ENCODE measurements at places on chromosomes 16 and 17. TPM values are rescaled to one million over a fixed set of nuclear protein-coding genes. Genes with fewer than 3 reads are reported as not detected.

AOC3 gene
- total RNA-seq: 2.1 TPM

SEC14L5 gene
- 3.2 TPM for total RNA-seq

- DNase-seq: no peak
- H3K36me3 ChIP-seq: no peaks in the 10 kb centered on the region
- peaks cover 5% of the 10 kb centered on the region for H3K4me1 ChIP-seq
- H3K27me3 ChIP-seq: no peaks in the 10 kb centered on the region
- no peak overlapping the region for H3K27ac ChIP-seq
- H3K4me3 ChIP-seq: no peak overlapping the region
Observed at GRCh38 chr16:85420501-85421337, 192.4 kb upstream of the GSE1 start.

DNA sequence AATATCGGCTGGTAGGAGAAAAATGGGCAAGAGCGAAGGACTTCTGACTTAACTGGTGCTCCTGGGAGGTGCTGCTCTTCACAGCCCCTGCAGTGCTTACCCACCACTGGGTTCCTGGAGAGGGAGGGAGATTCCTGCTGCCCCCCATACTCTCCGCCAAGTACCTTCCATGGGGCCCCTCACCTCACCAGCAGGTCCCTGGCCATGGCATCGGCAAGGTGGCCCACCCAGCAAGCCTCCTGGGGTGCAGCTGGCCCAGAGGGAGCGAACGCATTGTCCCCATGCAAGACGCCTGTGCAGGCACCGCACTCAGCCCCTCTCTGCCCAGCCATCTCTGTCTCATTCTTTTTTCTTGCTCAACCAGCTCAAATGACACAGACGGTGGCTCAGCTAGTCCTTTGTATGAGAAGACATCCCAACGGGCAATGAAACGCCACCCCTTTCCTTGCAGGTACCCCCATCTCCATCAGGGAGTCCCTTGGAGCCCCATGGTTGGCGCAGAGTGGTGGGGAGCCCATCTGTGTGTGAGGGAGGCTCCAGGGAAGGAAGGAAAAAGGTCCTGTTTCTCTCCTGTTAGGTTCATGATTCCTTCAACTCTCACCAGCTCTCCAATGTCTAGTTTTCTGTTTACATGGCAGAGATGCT, 9.6 kb upstream of the ALDH3A1 start:
- H3K4me1 ChIP-seq: no peaks in the 10 kb centered on the region
- no peaks in the 10 kb centered on the region for H3K36me3 ChIP-seq
- H3K27me3 ChIP-seq: no peaks in the 10 kb centered on the region
- H3K27ac ChIP-seq: no peak overlapping the region
- H3K4me3 ChIP-seq: no peak overlapping the region

DNA sequence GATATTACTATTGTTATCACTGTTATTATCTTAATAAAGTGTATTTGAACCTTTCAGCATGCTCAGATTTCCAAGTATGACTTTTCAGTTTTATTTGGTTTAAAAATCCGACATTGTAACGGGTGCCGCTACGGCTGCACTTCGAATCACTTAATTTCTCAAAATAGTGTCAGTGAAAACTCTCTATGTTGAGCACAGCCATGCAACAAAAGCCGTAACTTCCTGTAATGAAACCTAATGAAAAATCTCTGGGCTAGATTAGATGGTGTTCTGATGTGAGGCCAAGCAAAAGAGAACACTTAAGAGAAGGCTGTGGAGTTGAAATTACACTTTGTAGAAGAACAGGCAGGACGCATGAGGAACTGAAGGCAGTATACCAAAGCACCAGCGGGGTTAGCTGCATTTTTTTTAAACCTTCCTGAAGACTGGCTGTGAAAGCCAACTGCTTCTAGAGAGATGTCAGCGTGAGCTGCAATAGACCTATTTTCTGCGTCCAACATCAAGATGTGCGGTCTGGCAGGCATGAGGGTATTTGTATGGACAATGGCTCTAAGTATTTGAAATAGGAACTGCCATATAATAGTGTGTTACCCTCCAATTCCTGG, 1545.0 kb upstream of the GOT2 start:
- H3K4me3 ChIP-seq: no peak overlapping the region
- no peaks in the 10 kb centered on the region for H3K36me3 ChIP-seq
- no peaks in the 10 kb centered on the region for H3K4me1 ChIP-seq
- H3K27me3 ChIP-seq: no peaks in the 10 kb centered on the region

PGP gene
- 32.6 TPM for total RNA-seq

- H3K36me3 ChIP-seq: no peaks in the 10 kb centered on the region
- H3K27ac ChIP-seq: no peak overlapping the region
- no peak for DNase-seq
- no peak overlapping the region for H3K4me3 ChIP-seq
- no peaks in the 10 kb centered on the region for H3K4me1 ChIP-seq
Observed at GRCh38 chr16:50425648-50426047, 56.9 kb upstream of the BRD7 start.

GRCh38 chr17:19579192-19579761, 45.6 kb downstream of the SLC47A1 start:
- H3K36me3 ChIP-seq: no peaks in the 10 kb centered on the region
- no peak overlapping the region for H3K27ac ChIP-seq

DNA sequence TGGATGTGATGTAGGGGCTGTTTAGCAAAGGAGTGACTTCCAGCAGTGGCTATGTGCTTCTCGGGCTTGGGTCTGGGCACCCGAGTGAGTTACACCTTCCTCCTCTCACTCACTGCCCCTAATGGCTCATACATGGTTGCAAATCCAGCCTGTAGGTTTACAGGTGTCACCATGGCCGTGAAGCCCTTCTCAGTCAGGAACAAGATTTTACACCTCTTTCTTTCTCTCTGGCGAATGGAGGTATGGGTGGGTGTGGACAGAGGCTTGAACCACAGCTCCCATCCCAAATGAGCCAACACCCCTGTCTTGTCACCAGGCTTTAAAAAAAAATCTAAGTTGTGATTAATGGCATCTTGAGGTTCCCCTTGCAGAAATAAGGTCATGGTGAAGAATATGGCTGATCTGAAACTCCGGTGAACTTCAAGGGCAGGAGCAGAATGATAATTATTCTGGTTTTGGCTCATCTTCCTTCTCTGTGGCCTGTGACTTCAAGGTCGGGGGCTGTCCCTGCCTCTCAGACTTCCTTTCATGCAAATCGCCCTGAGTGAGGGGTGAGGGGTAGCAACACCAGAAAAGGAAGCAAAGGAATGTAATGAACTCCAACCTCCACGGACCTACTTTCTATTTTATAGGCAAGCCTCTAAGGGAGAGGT, 331.2 kb downstream of the MAF start:
- no peaks in the 10 kb centered on the region for H3K27me3 ChIP-seq
- no peak overlapping the region for H3K4me3 ChIP-seq
- no peak for DNase-seq
- no peaks in the 10 kb centered on the region for H3K36me3 ChIP-seq
